Fibroblast of lung (primary cell): ENCODE measurements at places on chromosomes 5 and 9. TPM values are rescaled to one million over a fixed set of nuclear protein-coding genes. Genes with fewer than 3 reads are reported as not detected.

GRM6 gene
- not detected in 2 replicates for total RNA-seq

DNA sequence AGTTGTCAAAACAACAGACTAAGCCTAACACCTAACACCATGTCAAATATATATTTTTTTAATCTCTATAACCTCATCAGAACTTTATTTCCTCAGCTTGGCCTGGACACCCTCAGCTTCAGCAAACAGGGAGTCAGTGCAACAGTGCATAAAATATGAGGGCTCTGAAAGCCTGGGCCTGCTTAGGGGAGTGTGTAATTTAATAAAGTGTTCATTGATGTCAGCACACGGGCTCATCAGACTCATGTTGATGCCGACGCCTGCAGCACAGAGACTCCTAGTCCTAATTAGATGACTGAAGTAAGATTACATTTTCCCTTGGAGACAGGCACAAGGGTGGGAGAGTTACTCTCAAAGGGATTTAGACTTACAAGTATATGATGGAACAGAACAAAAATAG lies 37.8 kb downstream of the CDH10 start:
- no peak overlapping the region for H3K4me3 ChIP-seq
- no peaks in the 10 kb centered on the region for H3K4me1 ChIP-seq
- H3K27me3 ChIP-seq: no peaks in the 10 kb centered on the region
- DNase-seq: no peak
- no peaks in the 10 kb centered on the region for H3K36me3 ChIP-seq
- no peak overlapping the region for H3K27ac ChIP-seq

GRCh38 chr9:30967476-30967875 lies 1417.0 kb upstream of the ACO1 start:
- DNase-seq: no peak
- no peak overlapping the region for H3K4me3 ChIP-seq
- no peaks in the 10 kb centered on the region for H3K27me3 ChIP-seq
- H3K27ac ChIP-seq: no peak overlapping the region
- H3K4me1 ChIP-seq: no peaks in the 10 kb centered on the region

DBN1 gene
- 96.4 and 102 TPM in 2 replicates for total RNA-seq

GRCh38 chr5:40685193-40685592 lies 5.5 kb downstream of the PTGER4 start:
- DNase-seq: no peak
- H3K4me1 ChIP-seq: peaks cover 3% of the 10 kb centered on the region
- no peaks in the 10 kb centered on the region for H3K36me3 ChIP-seq
- H3K27ac ChIP-seq: no peak overlapping the region

DNA sequence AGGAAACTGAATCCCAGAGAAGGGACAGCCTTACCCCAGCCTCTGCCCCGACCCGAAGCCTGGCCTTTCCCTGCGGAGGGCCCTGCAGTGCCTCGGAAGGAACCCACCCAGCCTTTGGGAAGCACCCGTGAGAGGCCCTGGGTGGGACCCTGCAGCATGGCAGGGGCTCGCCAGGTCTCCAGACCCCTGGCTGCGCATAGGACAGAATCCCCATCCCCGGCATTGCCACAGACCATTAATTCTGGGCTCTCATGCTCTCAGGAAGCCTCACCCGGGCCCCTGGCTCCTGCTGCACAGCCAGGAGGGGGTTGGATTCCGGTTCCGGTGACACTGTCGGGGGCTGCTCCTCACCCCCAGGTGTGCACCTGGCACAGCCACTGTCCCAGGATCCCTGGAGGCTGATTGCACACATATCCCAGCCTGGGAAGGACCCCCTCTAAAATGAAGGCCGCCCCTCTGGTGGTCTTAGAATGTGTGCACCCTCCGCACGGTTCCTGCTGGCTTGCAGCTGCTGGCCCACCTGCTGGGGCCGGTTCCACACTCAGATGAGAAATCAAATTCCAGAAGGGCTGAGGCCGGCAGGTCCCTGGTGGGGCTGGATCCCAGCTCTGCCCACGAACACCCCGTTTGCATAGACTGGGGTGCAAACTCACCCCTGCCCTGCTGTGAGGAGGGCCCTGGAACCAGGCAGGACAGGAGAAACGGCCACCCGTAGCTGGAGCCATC lies 4.7 kb downstream of the EGFL7 start:
- peaks cover 3% of the 10 kb centered on the region for H3K27me3 ChIP-seq
- no peak overlapping the region for H3K27ac ChIP-seq
- no peak for DNase-seq
- H3K36me3 ChIP-seq: no peaks in the 10 kb centered on the region
- H3K4me3 ChIP-seq: no peak overlapping the region

- no peaks in the 10 kb centered on the region for H3K27me3 ChIP-seq
- no peak for DNase-seq
- no peaks in the 10 kb centered on the region for H3K36me3 ChIP-seq
- no peaks in the 10 kb centered on the region for H3K4me1 ChIP-seq
- no peak overlapping the region for H3K27ac ChIP-seq
These were observed 49.9 kb downstream of the SIL1 start for GRCh38 chr5:139148306-139148705.

GRCh38 chr9:132875159-132875558 lies 2.9 kb downstream of the AK8 start:
- H3K36me3 ChIP-seq: no peaks in the 10 kb centered on the region
- peaks cover 2% of the 10 kb centered on the region for H3K4me1 ChIP-seq
- no peak overlapping the region for H3K27ac ChIP-seq
- no peak overlapping the region for H3K4me3 ChIP-seq
- H3K27me3 ChIP-seq: no peaks in the 10 kb centered on the region
- no peak for DNase-seq

- no peak for DNase-seq
- H3K27ac ChIP-seq: no peak overlapping the region
- no peak overlapping the region for H3K4me3 ChIP-seq
- H3K36me3 ChIP-seq: no peaks in the 10 kb centered on the region
These were observed 202.8 kb downstream of the MLLT3 start for GRCh38 chr9:20419533-20419932.

CSNK1A1 gene
- total RNA-seq: 522 and 674 TPM in 2 replicates

DNA sequence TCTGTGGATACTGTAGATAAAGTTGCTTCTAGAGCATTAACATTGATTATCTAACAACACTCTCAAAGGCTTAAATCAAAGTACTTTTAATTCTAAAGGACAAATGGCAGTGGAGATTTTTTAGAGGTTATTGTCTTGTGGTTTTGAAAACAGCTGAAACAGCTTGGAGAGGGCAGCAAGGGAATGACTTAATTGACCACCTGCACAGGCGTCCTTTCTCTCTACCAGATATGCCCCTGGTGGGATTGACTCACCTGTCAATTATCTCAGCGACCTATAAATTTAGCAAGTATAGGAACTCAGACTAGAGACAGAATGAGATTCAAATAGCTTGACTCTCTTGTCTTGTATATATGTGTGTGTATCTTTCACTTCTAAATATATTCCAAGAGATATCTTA lies 13.5 kb downstream of the ARL14EPL start:
- no peaks in the 10 kb centered on the region for H3K36me3 ChIP-seq
- DNase-seq: peak; percentile 32
- no peak overlapping the region for H3K4me3 ChIP-seq
- no peak overlapping the region for H3K27ac ChIP-seq

GRCh38 chr9:116661037-116661954 lies 25.8 kb upstream of the TRIM32 start:
- no peaks in the 10 kb centered on the region for H3K36me3 ChIP-seq
- H3K4me3 ChIP-seq: no peak overlapping the region
- no peak overlapping the region for H3K27ac ChIP-seq

ORM2 gene
- not detected in 2 replicates for total RNA-seq

DNA sequence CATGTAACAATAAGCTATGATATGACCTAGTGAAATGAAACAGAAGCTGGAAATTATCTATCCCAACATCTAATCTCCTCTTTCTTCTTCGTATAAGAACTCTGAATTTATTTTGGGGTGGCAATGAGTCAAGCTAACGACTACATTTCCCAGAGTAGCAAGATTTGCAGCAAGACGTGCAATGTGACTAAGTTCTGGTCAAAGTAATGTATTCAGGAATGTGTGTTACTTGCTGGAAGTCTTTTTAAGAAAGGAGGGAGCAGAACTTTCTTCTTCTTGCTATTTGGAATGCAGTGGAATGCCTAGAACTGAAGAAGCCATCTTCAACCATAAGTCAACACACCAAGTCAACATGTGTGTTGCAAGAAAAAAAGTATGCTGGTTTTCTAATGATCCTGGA lies 406.6 kb upstream of the MEF2C start:
- H3K4me3 ChIP-seq: no peak overlapping the region
- H3K4me1 ChIP-seq: no peaks in the 10 kb centered on the region
- no peaks in the 10 kb centered on the region for H3K27me3 ChIP-seq
- H3K27ac ChIP-seq: no peak overlapping the region

DNA sequence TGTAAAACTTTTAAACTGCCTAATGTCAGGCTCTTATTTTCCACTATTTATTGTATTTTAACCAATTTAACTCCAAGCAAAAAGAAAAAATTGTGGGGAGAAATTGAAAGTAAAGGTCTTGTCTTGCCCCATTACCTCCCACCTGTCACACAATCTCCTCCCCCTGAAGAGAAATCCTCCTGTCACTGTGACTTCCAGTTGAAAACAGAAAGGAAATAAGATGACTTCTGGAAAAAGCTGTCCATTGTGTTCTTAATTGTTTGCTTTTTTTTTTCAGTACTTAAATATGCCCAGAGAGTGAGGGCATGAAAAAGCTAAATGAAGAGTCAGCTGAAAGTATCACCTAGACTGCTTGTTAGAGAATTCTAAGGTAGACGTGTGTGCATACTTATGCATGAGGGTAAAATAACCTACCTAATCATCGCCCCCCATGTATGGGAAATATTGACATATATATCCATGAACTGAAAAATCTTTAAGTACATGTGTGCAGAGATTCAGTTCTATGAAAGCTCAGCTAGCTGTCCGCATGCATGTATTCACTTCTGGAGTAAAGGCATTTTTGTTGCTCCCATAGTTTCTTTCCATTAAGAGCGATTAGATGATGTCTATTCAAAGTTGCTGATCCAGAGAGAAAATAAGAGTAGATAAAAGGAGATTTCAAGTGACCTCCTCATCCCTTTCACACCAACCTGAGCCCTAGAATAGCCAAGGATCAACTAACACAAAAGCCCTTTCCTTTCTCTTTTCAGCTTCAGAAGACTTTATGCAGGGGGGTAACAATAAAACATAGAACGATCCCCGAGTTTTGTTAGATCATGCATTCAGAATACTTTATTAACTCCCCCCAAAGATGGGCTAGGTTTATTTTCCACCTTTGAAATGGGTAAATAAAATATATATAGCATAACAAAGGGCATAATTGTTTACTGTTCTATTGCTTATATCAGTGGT lies 5.3 kb downstream of the NR2F1-AS1 start:
- no peak for DNase-seq
- H3K27me3 ChIP-seq: no peaks in the 10 kb centered on the region
- peaks cover 25% of the 10 kb centered on the region for H3K4me1 ChIP-seq
- peaks cover 2% of the 10 kb centered on the region for H3K36me3 ChIP-seq

GRCh38 chr9:133389562-133389961 lies 13.4 kb downstream of the STKLD1 start:
- peaks cover 4% of the 10 kb centered on the region for H3K27me3 ChIP-seq
- no peak overlapping the region for H3K27ac ChIP-seq
- H3K4me1 ChIP-seq: no peaks in the 10 kb centered on the region
- no peak for DNase-seq

GRCh38 chr9:33923079-33923478 lies 106.1 kb downstream of the UBE2R2 start:
- H3K27ac ChIP-seq: no peak overlapping the region
- H3K4me3 ChIP-seq: no peak overlapping the region
- DNase-seq: no peak
- H3K36me3 ChIP-seq: peaks cover 48% of the 10 kb centered on the region
- H3K27me3 ChIP-seq: no peaks in the 10 kb centered on the region
- H3K4me1 ChIP-seq: no peaks in the 10 kb centered on the region

DNA sequence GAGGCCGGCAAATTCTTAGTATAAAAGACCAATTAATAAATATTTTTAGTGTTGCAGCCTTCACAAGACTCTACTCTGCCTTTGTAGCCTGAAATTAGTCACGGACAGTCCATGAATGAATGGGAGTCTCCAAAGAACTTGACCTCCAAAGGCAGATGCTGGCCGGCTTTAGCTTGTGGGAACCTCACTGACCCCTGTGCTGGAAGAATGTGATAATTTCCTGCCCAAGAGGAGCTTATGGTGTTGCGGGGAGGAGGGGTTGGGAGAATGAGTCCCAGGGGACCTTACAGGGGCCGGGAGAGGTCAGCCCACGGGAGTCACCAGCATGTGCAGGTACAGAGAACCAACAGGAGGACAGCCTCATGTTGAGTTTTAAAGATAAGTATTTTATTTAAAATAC lies 143.1 kb downstream of the IRX2 start:
- H3K27me3 ChIP-seq: no peaks in the 10 kb centered on the region
- H3K36me3 ChIP-seq: no peaks in the 10 kb centered on the region
- no peaks in the 10 kb centered on the region for H3K4me1 ChIP-seq
- H3K4me3 ChIP-seq: no peak overlapping the region
- no peak overlapping the region for H3K27ac ChIP-seq

FAM169A gene
- total RNA-seq: 0.51 and 1.2 TPM in 2 replicates

DMRTA1 gene
- total RNA-seq: 0.26 and 0.83 TPM in 2 replicates

DNA sequence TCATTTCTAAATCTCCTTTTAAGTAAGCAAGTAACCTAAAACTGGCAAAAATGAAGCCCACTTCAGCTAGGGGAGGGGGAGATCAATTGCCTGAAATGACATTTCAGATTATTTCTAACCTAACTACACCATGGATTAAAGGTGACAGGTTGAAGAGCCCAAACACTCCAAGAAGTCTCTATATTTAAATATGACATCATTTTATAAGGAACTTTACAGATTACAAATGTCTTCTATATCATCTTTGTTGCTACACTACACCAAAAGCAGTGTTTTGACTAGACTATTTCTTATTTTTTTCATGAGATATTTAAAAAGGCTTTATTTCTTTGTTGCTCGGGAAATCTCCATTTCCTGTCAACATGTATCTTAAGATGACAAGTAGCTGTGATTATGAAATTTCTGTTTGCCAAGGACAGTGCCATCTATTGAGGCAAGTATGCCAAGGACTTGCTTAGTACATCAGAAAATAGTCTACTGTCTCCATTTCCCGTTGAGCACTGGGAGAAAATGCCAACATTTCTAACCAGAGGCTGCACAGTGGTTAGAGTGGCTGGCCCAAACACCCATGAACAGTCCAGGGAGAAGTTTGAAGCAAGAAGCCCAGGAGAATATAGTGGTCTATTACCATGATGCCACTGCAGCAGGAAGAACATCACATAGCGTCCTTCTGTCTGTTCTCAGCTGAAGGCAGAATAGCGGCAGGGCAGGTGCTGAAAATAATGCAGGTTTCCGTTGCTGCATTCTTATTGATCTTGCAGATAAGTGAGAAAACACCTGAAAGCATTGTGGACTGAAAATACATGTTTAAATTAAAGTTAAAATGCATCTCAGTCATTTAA lies 93.4 kb upstream of the ITGA2 start:
- DNase-seq: no peak
- peaks cover 17% of the 10 kb centered on the region for H3K4me1 ChIP-seq
- no peak overlapping the region for H3K4me3 ChIP-seq
- no peaks in the 10 kb centered on the region for H3K27me3 ChIP-seq

LPAR1 gene
- 146 and 222 TPM in 2 replicates for total RNA-seq

DNA sequence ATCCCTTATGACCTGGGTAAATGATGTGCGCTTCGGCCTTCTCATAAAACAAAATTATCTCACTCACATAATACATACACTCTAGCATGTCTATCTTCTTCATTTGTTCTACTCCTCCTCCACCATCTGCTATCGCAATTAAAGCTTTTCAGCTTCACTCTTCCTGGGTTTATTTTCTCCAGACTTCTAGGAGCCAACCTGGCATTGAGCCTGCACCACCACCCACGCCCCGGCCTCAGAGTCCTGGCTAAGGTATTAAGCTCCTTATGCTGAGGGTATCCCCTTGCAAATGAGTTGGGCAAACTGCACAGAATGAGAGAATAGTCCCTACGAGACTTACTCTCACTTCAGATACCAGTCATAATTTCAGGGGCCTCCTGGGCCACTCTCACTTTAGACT lies 236.1 kb upstream of the CDH12 start:
- no peak for DNase-seq
- H3K27me3 ChIP-seq: no peaks in the 10 kb centered on the region
- no peak overlapping the region for H3K4me3 ChIP-seq
- H3K27ac ChIP-seq: no peak overlapping the region
- H3K36me3 ChIP-seq: no peaks in the 10 kb centered on the region

FOXI1 gene
- total RNA-seq: not detected in 2 replicates
